ENCODE measurements at places on chromosomes 11 and 22.
A peak's percentile ranks its signal among the peaks of the same experiment; 100 is the strongest.

DNA sequence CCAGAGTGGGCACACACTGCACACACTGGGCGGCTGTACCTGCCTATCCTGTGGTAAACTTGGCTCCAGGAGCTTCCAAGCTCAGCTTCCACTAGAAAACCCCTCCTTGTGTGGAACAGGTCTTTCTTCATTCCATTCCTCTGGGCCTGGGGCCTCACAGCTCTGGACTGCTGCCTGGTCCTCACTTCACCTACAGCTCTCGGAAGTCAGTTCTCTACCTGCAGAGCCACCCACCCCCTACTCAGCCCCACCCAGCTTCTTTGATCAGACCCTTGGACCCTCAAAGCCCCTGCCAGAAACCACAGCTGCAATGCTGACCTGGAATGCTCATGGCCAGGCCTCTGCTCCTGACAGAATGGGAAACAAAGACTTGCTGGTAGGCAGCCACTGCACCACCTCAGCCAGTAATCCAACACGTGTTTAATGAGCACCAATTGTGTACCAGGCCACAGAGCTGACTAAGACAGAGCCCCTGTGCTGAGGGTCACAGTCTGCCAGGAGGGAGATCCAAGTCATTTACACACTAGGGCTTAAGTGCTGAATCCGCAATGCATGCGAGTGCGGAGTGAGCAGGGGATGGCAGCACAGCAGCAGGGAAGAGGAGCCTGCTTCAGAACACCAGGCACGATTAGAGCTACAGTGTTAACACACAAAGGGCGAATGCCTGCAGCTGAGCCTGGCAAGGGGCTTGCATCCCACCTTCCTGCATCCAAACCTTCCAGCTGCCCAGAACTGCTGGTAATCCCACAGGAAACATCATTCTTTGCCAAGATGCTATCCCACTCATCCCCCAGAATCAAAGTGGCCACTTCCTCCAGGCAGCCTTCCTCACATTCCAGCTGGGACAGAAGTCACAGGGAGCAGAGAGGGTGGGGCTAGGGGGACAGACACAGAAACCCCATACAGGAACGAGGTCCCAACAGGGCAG, 4.6 kb downstream of the GNB1L start:
- no peak for DNase-seq

DNA sequence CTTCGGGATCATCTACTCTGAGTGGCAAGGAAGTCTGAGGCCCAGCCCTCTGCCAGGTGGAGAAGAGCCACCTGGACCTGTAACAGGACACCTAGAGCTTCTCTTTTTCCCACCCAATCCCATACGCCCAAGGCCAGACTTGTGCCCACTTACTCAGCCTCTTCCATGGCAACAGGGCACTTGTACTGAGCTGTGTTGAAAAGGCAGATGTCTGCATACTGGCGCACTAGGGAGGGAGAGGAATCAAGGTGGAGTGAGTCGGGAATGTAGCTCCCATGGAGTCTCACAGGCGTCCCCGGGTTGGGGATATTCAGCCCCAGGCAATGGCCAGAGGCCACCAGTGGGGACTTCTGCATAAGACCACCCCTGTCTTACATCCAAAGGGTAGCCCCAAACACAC, 36.1 kb downstream of the TPBGL start:
- DNase-seq, result no peak

DNA sequence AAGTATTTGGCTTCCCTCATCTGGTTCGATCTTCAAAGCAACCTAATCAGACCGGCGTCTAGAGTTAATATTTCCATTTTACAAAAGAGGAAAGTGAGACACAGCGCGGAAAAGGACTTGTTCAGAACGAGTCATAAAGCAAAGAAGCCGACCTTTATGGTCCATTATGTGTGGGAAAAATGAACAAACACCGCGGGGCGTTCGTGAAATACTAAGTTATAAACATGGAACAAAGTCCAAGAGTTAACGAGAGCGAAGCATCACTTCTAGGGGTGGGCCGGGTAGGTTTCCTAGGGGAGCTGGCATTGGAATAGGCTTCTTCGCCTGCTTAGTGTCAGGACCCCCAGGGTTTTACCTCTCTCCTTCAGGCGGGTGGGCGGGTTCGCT, 575 bp downstream of the DUSP18 start:
- no peak for DNase-seq

GRCh38 chr11:70477176-70477575, 78.8 kb downstream of the CTTN start:
- no peak for DNase-seq

DNA sequence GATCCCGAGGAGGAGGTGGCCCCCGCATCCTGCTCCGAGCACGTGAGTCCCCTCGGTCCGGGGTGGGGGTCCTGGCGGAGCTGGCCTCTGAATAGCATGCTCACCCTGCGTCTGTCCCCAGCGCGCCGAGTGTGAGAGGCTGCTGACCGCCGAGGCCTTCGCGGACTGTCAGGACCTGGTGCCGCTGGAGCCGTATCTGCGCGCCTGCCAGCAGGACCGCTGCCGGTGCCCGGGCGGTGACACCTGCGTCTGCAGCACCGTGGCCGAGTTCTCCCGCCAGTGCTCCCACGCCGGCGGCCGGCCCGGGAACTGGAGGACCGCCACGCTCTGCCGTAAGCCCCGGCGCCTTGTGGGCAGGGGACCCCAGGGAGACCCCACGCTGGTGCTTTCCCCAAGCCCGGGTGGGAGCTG, 3.5 kb downstream of the MUC2 start:
- no peak for DNase-seq

DNA sequence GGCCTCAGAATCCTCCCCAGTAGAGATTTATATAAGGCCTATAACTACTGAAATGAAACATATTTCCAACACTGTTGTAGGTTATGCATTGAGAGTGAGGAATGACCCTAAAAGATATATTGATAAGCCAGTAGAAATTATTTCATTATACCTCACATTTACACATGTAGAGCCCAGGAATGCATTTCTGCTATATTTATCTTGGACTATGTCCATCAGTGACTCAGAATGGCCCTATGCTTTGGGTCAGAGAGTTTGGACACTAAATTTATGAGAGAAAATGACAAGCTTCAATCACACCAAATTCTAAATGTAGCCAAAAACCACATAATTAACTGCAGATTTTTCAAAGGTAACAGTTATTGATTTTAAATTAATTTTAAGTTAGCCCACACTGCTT, 761.9 kb downstream of the DLG2 start:
- no peak for DNase-seq

DNA sequence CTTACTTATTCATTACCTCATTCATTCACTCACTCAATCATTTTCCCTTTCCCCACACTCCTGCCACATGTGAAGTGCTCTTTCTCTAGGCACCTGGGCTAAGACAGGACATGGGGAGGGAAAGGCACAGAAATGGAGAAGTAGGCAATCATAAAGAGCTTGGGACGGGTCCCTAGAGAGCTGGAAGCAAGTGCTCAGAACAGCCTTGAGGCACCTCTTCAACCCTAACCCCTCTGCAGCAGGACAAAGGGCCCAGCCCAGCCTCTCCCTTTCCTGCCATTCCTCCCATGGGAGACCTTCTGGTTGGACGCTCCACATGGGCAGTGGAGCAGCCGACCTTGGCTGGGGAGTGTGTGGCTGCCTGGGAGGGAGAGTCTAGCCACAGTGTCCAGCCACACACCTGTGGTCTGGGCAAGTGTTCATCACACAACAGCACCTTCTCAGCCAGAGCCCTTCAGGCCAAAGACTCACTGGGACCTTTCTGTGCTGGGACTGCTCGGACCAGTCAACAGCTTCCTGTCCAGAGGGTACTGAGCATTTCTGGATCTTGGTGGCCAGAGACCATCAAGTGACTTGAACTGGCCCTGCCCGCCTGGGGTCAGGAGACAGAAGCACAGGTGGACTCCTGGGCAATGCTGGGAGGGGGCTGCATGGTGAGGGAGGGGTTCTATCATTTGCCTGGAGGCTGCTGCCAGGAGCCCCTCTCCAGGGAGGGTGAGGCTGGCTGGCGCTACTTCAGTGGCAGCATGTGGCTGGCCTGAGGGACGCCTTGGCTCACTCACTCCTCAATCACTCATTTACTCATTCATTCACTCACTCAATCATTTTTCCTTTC, 1.0 kb upstream of the MUC5AC start:
- no peak for DNase-seq

GRCh38 chr11:106091480-106092123, 14.1 kb downstream of the AASDHPPT start:
- no peak for DNase-seq

GRCh38 chr22:29641042-29641699, 37.7 kb downstream of the NF2 start:
- no peak for DNase-seq

DNA sequence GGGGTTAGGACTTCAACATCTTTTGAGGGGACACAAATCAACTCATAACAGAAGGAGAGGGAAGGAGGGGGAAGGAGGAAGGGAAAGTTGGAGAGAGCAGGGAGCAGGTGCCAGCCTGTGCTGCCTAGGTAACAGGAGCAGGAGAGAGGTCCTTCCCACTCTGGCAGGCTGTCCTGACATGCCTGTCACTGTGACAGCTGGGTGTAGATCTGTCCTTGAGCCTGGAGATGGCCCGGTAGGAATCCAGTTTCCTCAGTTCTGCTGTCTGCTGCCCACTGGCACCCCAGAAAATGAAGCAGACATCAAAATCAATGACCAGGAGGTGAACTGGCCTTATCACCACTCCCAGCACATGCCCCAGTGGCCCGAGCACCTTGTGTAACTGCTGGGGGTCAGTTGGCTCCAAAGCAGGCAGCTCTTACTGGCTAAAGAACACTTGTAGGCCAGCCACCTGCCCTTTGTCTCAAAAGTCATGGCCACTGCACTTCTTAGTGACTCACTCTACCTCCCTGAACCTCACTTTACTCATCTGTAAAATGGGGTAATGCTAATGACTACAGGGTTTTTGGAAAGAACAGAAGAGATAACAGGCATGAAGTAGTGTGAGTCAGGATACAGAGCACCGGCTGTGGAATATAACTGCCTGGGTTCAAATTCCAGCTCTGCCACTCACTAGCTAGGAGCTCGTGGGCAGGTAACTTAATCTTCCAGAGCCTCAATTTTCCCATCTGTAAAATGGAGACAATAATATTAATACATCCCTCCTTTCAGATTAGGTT, 8.0 kb upstream of the TSPAN18 start:
- DNase-seq, result no peak

DNA sequence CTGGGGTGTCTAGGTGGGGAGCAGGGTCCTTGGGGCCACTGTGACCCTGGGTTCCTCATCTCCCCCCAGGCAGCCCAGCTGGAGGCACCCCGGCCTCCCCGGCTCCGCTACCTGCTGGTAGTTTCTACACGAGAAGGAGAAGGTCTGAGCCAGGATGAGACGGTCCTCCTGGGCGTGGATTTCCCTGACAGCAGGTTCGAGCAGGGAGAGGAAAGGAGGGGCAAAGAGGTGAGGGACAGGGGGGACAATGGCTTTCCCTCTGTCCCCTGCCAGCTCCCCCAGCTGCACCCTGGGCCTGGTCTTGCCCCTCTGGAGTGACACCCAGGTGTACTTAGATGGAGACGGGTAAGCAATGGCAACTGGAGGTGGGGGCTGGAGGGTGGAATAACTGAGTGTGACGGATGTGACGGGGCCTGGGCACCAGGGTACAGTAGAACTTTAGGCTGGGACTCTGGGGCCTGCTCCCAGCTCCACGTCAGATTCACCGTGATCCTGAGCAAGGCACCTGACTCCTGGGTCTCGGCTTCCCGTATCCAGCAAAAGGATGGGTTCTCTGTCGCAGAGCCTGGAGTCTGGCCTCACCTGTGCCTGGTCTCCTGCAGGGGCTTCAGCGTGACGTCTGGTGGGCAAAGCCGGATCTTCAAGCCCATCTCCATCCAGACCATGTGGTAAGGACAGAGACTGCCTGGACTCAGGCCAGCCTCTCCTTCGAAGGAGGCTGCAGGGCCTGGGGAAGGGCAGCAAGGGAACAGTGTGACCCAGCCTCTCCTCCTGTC, 3.6 kb downstream of the SSH3 start:
- no peak for DNase-seq

DNA sequence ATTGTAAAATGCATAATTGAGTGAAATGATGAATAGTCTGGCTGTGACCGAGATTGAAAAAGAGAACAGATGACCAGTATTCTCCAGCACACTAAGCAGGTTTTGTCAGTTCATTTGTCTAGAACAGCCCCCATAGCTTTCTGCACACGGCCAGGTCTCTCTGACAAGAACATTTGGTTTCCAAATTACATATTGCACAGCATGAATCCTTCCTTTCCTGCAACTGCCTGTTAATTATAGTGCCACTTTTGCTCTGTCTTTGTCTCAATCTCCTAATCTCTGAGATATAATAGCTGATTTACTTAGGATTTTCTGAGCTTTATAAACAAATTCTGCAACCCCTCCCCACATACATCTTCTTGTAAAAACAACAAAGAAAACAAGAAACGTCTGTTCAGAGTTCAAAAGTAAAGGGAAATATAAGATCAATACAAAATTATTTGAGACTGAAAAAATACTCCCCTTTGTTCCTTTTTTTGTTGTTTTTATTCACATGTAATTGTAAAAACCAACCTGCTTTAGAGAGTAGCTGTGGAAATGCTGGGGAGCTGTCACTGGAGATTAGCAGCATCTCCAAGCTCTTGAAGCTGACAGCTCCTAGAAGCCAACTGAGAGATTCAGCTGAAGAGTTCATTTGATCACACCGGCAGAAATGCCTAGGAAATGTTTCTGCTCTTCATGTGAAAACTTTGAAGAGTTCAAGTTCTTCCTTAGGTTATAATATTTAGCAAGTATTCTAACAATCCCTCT, 998.1 kb downstream of the DLG2 start:
- DNase-seq, result peak; percentile 60

GRCh38 chr11:64049509-64049908, 13.8 kb downstream of the FLRT1 start:
- no peak for DNase-seq

DNA sequence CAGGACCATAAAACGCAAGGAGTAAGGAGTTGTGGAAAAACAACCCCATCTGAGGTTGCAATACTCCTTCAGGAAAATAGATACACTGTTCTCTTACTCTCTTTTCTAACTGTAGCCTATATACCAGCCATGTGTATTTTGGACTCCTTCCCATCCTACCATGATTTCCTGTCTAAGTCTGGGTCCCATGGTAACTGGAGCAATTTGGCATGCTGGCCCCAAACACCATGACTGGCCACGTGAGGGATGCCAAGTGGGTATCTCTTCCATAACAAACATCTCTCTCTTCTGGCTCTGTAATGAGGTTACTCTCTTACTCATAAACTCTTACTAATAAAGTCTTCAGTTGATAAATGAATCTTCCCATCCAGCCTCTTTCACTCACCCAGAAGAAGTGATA, 26.5 kb downstream of the ABTB2 start:
- no peak for DNase-seq

- DNase-seq, result no peak
Measured at GRCh38 chr11:94332814-94333213, 28.4 kb downstream of the IZUMO1R start.

Data from cerebellum (tissue), 4 donors.